ENCODE measurements at places on chromosomes 5 and 9.

- no peaks in the 10 kb centered on the region for H3K4me1 ChIP-seq
- no peak overlapping the region for H3K27ac ChIP-seq
- no peak overlapping the region for H3K4me3 ChIP-seq
- no peak for DNase-seq
- H3K27me3 ChIP-seq, result no peaks in the 10 kb centered on the region
- no peaks in the 10 kb centered on the region for H3K36me3 ChIP-seq
These were observed 191.5 kb downstream of the ROR2 start for GRCh38 chr9:91758491-91758981.

- H3K27me3 ChIP-seq, result no peaks in the 10 kb centered on the region
- no peak for DNase-seq
- H3K4me1 ChIP-seq, result peaks cover 7% of the 10 kb centered on the region
These were observed 24.4 kb downstream of the RNF145 start for GRCh38 chr5:159184858-159185381.

DNA sequence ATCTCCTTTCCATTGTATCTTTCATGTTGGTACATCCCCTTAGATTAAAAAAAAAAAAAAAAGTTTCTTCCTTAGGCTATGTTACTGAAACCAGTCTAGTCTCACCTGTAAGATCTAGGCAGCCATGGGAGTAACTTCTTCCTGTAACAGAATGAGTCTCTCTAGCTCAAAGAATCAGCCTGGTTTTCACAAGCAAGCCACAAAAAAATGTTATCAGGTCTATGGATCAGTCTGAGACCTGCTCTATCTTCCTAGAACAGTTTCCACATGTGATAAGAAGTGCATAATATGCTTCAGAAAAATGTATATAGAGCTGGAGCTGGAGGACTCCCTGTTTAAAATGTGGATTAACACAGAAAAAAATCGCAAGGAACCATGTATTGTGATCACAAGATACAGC, 53.8 kb downstream of the ARRDC3 start:
- no peaks in the 10 kb centered on the region for H3K4me1 ChIP-seq
- no peaks in the 10 kb centered on the region for H3K36me3 ChIP-seq
- DNase-seq, result no peak
- no peak overlapping the region for H3K27ac ChIP-seq
- H3K27me3 ChIP-seq, result no peaks in the 10 kb centered on the region

GRCh38 chr5:173308226-173308625, 20.0 kb downstream of the STC2 start:
- no peak for DNase-seq
- H3K27me3 ChIP-seq, result no peaks in the 10 kb centered on the region
- H3K27ac ChIP-seq, result no peak overlapping the region
- H3K36me3 ChIP-seq, result no peaks in the 10 kb centered on the region
- no peak overlapping the region for H3K4me3 ChIP-seq
- H3K4me1 ChIP-seq, result peaks cover 15% of the 10 kb centered on the region

DNA sequence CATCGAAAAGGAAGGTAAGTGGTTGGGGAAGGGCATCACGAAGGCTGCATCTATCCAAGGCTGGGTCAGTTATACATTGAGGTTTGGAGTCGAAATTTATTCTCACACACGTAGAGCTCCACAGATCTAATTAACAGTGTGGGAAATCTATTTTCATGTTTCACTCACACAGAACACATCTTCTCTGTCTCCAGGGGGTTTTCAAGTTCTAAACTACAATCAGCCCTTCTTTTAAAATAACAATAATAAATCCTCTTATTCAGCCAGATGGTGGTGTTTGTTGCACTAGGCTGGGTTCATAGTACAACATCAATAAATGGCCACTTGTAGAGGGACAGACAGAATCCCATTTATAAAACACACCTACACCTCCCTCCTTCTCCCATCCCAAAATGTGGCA, 174.5 kb upstream of the KLF9 start:
- H3K36me3 ChIP-seq, result no peaks in the 10 kb centered on the region
- DNase-seq, result no peak
- peaks cover 6% of the 10 kb centered on the region for H3K4me1 ChIP-seq
- no peak overlapping the region for H3K27ac ChIP-seq

- H3K4me3 ChIP-seq, result peak overlapping the region; percentile 22
- H3K36me3 ChIP-seq, result no peaks in the 10 kb centered on the region
- H3K27ac ChIP-seq, result no peak overlapping the region
These were observed 19.1 kb upstream of the JADE2 start for GRCh38 chr5:134506054-134507039.

DNA sequence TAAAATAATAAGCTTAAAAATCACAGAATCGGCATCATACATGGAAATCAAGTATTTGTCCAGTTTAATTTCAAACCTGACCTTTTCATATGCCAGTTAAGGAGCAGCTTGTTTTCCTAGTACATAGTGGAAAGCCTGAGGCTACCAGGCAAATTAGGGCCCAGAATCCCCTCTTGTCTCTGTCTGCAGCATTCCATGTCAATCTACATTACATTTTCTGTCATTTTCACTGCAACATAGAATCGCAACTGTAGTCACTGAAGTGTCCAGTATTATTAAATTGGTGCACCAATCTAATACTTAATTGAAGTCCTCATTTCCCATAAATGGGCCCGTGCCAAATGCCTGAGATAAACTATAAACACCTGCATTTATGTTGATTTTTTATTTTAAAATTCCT, 1352.2 kb upstream of the ACO1 start:
- peaks cover 2% of the 10 kb centered on the region for H3K4me1 ChIP-seq
- no peaks in the 10 kb centered on the region for H3K36me3 ChIP-seq
- H3K27ac ChIP-seq, result no peak overlapping the region
- no peak overlapping the region for H3K4me3 ChIP-seq
- no peak for DNase-seq

Data from ovary (tissue), 10 donors.